ENCODE measurements at places on chromosomes 12 and 14. TPM values are rescaled to one million over a fixed set of nuclear protein-coding genes. Genes with fewer than 3 reads are reported as not detected.

GRCh38 chr14:105355049-105355575, 40.6 kb downstream of the PACS2 start:
- H3K27me3 ChIP-seq = no peaks in the 10 kb centered on the region
- DNase-seq = no peak
- no peak overlapping the region for H3K27ac ChIP-seq
- peaks cover 4% of the 10 kb centered on the region for H3K36me3 ChIP-seq

DNA sequence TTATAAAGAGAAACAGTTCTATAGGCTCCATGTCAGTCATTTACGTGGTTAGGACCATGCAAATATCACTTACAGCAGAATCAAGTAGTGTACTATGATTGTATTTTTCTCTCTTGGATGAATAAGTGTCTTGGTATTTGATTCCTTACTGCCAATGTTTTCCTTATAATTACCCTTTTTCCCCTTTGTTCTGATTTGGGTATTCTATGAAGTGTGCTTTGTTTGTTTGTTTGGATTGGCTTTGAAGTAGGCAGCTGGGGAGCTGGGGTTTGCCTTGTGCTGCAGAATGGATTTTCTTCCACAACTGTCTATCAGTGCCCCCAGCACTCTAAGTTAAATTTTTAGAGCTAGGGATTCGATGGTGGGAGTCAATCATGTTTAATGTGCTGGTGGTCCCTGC, 12.4 kb downstream of the TMEM120B start:
- H3K36me3 ChIP-seq = peaks cover 5% of the 10 kb centered on the region
- no peak overlapping the region for H3K27ac ChIP-seq
- peaks cover 10% of the 10 kb centered on the region for H3K4me1 ChIP-seq
- no peak overlapping the region for H3K4me3 ChIP-seq
- no peaks in the 10 kb centered on the region for H3K27me3 ChIP-seq

DNA sequence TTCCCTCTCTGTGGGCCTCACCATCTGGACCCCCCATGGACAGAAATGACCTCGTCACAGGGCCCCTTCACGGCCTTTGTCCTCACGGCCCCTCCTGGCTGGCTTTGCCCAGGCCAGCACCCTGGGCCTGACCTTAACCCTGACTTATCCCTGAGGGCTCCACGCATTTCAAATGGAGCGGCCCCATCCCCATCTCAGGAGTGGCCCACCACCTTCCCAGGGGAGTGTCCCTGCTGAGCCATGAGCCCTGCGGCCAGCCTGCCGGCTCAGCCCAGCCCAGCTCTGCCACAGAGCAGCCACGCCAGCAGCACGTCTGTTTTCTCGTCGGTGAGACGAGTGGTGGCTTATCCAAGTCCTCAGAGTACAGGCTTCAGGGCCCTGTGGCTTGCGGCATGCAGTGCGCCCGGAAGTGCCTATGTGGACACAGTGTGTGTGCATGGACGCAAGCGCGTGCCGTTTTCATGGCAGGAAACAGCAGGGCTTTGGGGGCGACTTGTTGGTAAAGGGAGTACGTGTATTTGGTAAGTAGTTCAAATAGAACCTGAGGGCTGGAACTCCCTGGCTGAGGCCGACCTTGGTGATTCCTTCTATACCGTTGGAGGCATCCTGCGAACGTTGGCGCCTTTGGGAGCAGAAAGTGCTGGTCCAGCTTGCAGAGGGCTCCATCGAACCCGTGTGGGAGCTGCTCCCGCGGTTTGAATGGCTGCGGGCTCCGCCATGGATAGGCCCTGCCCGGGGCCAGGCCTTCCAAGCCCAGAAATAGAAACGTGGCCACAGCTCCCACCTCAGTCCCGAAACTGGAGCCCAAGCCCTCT, 52.1 kb downstream of the LRCOL1 start:
- H3K27ac ChIP-seq = no peak overlapping the region
- no peaks in the 10 kb centered on the region for H3K27me3 ChIP-seq

DNA sequence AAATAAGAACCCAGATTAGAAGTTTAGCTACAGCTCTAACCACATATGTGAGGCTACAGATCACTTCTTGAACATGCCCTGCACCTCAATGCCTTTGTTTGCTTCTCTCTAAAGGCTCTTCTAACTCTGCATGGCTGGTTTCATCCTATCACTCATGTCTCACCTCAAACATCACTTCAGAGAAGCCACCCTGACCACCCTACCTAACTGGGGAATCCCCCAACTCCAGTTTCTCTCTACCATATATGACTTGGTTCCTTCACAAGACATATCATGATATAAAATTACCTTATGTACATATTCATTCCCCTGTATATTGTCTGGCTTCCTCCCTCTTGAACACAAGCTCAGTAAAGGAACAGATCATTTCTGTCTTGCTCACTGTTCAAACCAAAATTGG, 250.2 kb upstream of the GRIP1 start:
- H3K36me3 ChIP-seq = no peaks in the 10 kb centered on the region
- no peaks in the 10 kb centered on the region for H3K4me1 ChIP-seq
- H3K4me3 ChIP-seq = no peak overlapping the region
- H3K27me3 ChIP-seq = no peaks in the 10 kb centered on the region
- DNase-seq = no peak

DNA sequence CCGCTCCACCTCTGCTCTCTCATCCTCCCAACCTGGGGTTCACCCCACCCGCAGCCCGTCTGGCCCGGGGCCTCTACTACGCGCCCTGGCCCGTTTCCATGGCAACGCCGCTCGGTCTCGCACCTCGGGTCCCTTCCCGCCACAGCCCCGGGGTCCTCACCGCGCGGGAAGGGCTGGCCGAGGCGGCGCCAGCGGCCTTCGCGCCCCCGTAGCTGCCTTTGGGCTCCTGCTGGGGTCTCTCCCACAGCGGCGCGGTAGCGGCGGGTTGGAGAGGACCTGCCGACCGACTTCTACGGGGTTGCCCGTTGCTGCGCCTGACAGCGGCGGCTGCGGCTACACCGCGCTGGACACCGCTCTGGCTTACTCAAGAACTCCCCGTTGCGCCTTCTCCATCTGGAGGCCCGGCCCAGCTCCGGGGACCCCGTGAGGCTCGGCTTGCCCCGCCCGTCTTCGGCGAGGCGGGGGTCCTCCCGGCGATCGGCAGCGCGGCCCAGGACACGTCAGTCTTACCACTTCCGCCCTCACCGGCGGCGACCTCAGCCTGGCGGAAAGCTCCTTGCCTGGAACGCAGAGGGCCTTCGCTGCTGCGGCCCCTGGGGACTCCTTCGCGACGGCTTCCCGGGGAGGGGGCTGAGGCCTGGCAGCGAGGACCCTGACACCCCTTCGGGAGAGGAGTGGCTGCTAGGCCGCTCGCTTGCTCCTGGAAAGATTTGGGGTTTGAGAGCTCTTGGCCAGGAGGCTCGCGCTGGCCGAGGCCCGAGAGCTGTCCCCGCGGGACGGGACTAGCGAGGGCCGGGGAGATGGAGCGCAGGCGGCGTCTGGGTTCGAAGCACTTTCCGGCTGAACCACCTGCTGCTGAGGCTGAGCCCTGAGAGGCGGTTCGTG, at the start of gene TM9SF1:
Gene TM9SF1, minus strand, starts transcription at position 256 of the 885 bp plus-strand sequence. CDS start 422 bp downstream, outside the sequence.
- peak within 1 kb of the TSS; percentile 89 for H3K4me3 ChIP-seq
- DNase-seq = peak; percentile 87
- peaks cover 8% of the 10 kb centered on the region for H3K4me1 ChIP-seq
- H3K27ac ChIP-seq = peak within 1 kb of the TSS; percentile 99
- no peaks in the 10 kb centered on the region for H3K27me3 ChIP-seq
- peaks cover 18% of the 10 kb centered on the region for H3K36me3 ChIP-seq

DNA sequence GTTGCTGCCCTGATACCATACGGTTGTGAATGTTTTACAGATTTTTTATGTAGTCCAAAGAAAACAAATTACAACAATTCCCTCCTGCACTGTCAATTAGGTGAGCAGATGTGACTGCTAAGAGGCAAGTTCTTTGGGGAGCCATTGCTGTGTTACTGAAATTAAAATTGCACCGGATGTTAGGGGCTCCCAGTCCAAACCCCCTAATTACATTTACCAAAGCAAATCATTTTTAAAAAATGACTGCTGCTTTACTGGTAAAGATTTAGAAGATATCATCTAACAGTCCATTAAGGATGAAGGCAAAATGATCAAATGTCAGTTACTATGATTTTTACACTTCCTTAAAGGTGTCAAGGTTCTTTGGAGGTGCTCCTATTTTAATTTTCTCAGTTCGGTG, 70.1 kb upstream of the CSRP2 start:
- no peaks in the 10 kb centered on the region for H3K27me3 ChIP-seq
- H3K4me3 ChIP-seq = no peak overlapping the region
- H3K27ac ChIP-seq = no peak overlapping the region
- peaks cover 6% of the 10 kb centered on the region for H3K4me1 ChIP-seq
- H3K36me3 ChIP-seq = no peaks in the 10 kb centered on the region

DNA sequence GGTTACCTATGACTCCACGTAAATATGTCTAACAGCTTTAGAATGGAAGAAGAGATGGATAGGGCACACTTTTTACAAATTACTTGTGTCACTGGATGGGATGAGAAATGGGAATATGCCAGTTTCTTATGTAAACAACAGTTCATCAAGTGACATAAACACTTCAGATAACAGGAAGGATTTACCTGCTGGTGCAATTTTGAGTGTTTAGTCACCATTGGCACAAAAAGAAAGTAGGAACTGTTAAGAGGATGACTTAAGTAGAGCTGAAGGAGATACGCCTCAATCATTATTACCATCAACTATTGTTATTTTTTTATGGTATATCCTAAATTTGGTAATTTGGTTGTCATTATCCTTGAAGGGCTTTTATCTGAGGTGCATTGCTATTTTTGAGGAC, 83.2 kb downstream of the RMST start:
- no peaks in the 10 kb centered on the region for H3K4me1 ChIP-seq
- no peak overlapping the region for H3K27ac ChIP-seq
- no peaks in the 10 kb centered on the region for H3K36me3 ChIP-seq
- no peaks in the 10 kb centered on the region for H3K27me3 ChIP-seq

DNA sequence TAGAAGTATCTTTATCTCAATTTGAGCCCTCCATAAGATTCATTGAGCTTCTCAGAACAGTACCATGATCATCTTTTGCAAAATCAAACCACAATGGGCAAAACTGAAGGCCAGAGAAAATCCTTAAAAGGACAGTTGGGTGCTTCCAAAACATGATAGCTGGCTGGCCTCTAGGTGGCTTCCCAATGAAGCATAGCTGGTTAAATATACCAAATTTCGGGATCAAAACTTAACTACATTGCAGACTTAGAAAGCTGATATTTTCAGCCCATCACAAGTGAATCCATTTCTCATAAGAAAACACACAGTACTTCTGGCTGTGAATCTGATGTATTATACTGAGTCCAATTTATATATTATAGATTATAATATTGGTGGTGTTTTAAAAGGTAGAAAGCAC, 15.3 kb upstream of the PIK3C2G start:
- no peaks in the 10 kb centered on the region for H3K36me3 ChIP-seq
- DNase-seq = no peak
- H3K27me3 ChIP-seq = no peaks in the 10 kb centered on the region
- H3K4me3 ChIP-seq = no peak overlapping the region
- H3K4me1 ChIP-seq = no peaks in the 10 kb centered on the region

GRCh38 chr14:96235426-96235825, 20.6 kb upstream of the BDKRB1 start:
- no peak for DNase-seq
- H3K27me3 ChIP-seq = no peaks in the 10 kb centered on the region
- peaks cover 88% of the 10 kb centered on the region for H3K36me3 ChIP-seq
- H3K27ac ChIP-seq = no peak overlapping the region
- peaks cover 14% of the 10 kb centered on the region for H3K4me1 ChIP-seq
- no peak overlapping the region for H3K4me3 ChIP-seq

DNA sequence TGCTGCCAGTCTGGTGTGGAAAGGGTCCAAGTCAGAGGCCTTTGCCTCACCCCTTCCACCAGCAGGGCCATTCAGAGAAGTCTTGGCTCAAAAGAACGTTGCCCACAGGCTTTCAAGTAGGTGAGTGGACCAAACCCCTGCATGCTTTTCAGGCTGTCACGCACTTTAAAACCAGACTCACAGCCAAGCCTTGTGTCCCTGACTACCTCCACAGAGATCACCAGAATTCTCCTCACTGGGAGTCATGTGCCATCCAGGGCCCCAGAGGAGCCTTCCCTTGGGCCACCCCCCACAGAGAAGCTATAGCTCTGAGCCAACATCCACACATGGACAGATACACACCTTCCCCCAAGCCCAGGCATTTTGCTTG, 283.1 kb downstream of the DPF3 start:
- H3K4me1 ChIP-seq = peaks cover 43% of the 10 kb centered on the region
- H3K27ac ChIP-seq = peak overlapping the region; percentile 3
- H3K27me3 ChIP-seq = no peaks in the 10 kb centered on the region
- H3K36me3 ChIP-seq = no peaks in the 10 kb centered on the region
- no peak for DNase-seq

- DNase-seq = no peak
- H3K4me3 ChIP-seq = no peak overlapping the region
- H3K4me1 ChIP-seq = peaks cover 7% of the 10 kb centered on the region
Observed at GRCh38 chr12:49296836-49297694, 2.1 kb downstream of the PRPH start.

GRCh38 chr14:103710771-103711377, 4.4 kb downstream of the XRCC3 start:
- H3K27me3 ChIP-seq = no peaks in the 10 kb centered on the region
- H3K27ac ChIP-seq = no peak overlapping the region
- H3K4me3 ChIP-seq = no peak overlapping the region
- H3K36me3 ChIP-seq = peaks cover 23% of the 10 kb centered on the region
- no peaks in the 10 kb centered on the region for H3K4me1 ChIP-seq

GRCh38 chr12:99119449-99119848, 474.4 kb downstream of the APAF1 start:
- H3K36me3 ChIP-seq = no peaks in the 10 kb centered on the region
- H3K27ac ChIP-seq = no peak overlapping the region
- no peak overlapping the region for H3K4me3 ChIP-seq
- H3K4me1 ChIP-seq = no peaks in the 10 kb centered on the region
- DNase-seq = no peak
- no peaks in the 10 kb centered on the region for H3K27me3 ChIP-seq

GRCh38 chr14:36183402-36183801, 6.9 kb upstream of the PTCSC3 start:
- H3K27ac ChIP-seq = no peak overlapping the region
- DNase-seq = no peak
- no peak overlapping the region for H3K4me3 ChIP-seq
- no peaks in the 10 kb centered on the region for H3K36me3 ChIP-seq

DNA sequence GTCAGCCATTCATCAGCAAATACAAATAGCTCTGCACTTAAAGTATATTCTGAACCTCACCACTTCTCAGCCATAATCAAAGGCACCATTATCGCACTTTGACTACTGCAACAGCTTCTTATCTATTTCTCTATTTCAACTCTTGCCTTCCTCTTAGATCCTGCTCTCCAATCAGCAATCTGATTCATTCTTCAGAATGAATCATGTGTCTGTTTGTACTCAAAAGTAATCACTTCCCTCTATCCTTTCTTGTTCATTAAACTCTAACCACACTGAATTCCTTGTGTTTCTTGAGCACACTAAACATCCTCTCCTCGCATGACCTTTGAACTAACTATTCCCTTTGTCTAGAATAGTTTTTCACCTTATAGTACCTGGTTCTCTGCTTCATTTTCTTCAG, 12.8 kb upstream of the OR4E1 start:
- no peak overlapping the region for H3K4me3 ChIP-seq
- no peaks in the 10 kb centered on the region for H3K27me3 ChIP-seq
- no peak for DNase-seq
- no peaks in the 10 kb centered on the region for H3K4me1 ChIP-seq
- no peak overlapping the region for H3K27ac ChIP-seq

- H3K27ac ChIP-seq = no peak overlapping the region
- H3K4me1 ChIP-seq = peaks cover 3% of the 10 kb centered on the region
- H3K4me3 ChIP-seq = no peak overlapping the region
- no peak for DNase-seq
Observed at GRCh38 chr14:72788972-72789728, 104.8 kb downstream of the DPF3 start.

The CCDC197 gene
- not detected for total RNA-seq

The HOXC4 gene
- total RNA-seq = not detected

The LYZ gene
- not detected for total RNA-seq

The RNU6-7 gene
- not detected for total RNA-seq
